ENCODE measurements at places on chromosomes 5 and 9.

GRCh38 chr9:18520416-18521047 is 46.6 kb downstream of the ADAMTSL1 start:
- no peak for DNase-seq

DNA sequence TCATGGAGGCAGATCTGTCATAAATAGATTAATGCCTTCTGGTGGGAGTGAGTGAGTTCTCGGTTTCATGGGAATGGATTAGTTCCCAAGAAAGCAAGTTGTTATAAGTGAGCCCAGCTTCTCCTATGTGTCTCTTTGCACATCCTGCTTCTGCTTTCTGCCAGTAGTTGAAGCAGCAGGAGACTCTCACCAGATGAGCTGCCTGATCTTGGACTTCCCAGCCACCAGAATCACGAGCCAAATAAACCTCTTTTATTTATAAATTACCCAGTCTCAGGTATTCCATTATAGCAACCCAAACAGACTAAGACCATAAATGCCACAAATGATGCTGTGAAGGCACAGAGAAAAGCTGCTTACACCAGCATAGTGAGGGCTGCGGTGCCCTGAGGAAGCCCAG is 28.9 kb downstream of the BHMT start:
- DNase-seq = no peak

DNA sequence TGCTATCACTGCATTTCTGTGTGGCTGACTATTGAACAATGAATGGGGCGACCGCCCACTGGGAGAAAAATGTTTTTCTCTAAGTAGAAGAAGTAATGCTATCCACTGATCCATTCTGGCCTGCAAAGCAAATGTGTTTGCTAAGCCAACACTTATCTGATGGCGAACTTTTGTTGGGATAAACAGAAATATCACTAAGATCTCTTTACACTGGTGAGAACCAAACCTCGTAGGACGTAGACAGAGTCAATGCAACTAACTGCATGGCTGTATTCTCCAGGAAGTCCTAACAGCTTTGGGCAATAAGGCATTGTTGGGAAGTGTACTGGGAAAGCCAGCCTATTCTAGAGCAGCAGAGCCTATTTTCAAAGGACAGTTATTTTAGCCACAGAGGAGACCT is 77.7 kb downstream of the ANKH start:
- DNase-seq = no peak

- DNase-seq = no peak
These were observed 86.9 kb upstream of the SIMC1 start for GRCh38 chr5:176151281-176151680.

- DNase-seq = no peak
These were observed 92.2 kb downstream of the DOCK8 start for GRCh38 chr9:306907-307306.

DNA sequence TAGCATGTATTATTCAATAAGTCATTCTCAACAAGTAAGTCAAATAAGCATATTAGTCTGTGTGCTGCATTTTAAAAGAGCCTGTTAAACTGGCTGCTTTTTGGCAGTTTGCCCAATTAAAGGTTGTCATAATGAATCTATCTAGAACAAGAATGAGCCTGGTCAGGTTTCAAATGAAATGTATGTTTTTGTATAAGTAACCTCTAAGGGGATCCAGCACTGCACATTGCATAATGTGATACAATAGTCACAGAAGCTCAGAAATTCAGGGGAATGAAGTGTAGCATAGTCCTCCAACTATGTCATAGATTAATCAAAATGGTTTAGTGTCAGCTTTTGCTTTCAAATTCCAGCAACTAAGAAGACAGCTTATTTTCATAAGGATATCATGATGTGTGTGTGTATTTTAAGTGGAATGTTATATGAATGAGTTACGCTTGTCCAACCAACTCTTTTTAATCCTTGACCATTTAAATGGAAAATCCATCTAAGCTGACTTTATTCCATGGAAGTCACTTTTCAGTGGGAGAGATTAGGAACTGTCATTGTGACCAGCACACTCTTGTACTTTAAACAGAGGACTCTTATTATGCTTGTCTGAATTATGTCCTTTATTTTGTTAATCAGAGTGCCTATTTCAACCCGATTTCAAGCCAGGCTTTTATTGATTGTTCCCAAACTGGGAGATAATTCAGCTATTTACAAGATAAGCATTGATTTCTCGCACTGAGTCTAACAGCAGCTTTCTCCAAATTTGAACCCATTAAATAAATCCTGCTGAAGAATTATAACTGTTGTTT is 283.9 kb upstream of the ADAMTSL1 start:
- no peak for DNase-seq

- DNase-seq = no peak
These were observed 31.7 kb downstream of the SARDH start for GRCh38 chr9:133706307-133707050.

DNA sequence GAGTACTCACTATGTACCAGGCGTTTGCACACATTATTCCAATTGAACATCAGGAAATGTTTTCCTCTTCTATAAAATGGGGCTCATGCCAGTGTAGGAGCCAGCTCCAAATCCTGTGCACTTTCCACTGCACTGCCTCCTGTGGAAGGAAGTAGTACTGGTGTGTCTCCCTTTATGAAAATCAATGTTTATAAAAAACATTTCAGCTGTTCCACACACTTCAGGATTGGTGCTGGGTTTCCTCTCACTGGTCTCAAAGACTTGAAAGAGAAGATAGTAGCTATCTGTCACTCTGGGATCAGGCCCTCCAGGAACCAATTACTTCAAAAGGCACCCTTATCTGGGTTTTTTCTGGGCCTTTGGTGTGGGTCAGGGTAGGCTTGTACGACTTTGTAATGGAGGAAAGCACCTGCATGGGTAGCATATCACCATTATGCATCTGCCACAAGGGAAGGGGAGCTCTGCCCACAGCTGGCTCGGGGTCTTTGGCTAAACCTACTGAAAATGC is 32.5 kb downstream of the RAB14 start:
- DNase-seq = no peak

All from brain pericyte (primary cell).